ENCODE measurements at places on chromosomes 16 and 17.

DNA sequence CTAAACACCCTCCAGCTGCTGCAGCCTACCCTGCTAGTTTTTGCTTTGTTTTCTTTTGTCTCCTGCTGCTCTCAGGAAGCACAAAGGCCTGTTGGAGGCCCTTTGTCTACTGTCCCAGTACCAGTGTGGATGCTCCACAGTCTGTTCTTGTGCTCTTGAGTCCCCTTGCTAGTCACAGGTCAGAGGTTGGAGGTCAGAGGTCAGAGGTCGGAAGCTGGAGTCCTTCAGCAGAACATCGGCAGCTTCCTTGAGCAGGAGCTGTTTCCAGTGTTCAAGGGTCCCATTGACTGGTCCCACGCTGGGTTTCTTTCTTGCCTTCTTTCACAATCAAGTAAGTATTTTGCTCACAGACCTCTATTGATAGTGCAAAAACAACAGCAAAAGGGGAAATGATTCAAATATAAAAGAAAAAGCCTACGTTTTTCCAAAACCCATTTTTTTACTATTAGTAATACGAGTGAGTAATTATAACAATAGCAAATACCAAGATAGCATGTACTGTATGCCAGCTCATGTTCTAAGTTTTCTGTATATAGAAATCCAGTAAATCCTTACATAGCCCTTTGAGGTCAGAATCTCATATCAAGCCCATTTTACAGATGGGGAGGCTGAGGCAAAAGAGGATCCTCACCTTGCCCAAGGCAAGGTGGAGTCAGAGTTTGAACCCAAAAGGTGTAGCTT, 10.9 kb upstream of the IL34 start:
- no peak for DNase-seq

DNA sequence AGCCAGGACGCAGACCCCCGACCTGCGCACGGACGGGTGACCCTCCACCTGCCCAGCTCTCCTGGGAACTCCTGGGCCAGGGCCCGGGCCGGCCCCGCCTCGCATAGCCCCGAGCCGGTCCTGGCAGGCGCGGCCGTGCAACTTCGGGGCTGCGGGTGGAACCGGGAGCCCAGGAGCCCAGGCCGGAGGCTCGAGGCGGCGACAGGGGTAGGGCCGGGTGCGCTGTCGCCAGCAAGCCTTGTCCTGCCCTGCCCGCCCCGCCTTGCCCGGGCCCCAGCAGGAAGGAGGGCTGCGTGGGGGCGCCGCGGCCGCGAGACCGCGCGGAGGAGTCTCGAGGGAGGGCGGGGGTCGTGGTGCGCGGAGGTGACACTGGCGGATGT, 408 bp downstream of the LMF1 start:
- no peak for DNase-seq

DNA sequence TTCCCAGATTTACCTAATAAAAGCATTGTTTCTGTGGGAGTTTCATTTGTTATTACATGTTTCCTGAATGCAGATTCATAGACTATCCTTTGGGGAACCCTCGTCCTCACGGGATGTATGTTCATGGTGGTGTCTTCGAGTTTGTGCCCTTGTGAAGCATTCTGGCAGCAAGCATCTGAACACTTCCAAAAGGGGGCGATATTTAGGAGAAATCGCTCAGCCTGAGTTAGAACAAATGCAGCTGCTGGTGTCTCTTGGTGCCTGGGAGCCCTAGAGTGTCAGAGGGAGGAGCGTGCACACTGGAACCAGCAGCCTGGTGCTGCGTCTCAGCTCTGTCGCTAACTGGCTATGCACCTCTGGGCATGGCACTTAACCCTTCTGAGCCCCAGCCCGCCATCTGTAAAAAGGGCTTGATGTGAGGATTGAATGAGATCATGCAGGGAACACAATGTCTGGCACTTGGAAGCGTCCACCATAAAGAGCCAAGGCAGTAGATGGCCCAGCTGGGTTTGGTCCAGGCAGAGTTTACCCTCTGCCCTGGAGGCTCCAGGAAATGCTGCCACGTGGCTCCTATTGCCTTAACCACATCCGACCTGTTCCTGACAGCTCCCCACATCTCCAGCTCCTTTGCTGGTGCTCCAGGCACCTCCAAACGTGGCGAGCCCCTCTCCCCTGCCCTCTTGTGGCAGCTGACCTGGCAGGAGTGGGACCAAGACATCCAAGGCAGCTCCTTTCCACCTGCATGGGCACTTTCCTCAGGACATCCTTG, 25.0 kb upstream of the C16orf78 start:
- DNase-seq, result no peak

- no peak for DNase-seq
Observed at GRCh38 chr17:62781356-62781755, 26.8 kb downstream of the MARCHF10 start.

- DNase-seq, result no peak
Observed at GRCh38 chr17:72249441-72249840, 128.6 kb downstream of the SOX9 start.

GRCh38 chr16:74026373-74027281, 270.0 kb upstream of the PSMD7 start:
- DNase-seq, result no peak

DNA sequence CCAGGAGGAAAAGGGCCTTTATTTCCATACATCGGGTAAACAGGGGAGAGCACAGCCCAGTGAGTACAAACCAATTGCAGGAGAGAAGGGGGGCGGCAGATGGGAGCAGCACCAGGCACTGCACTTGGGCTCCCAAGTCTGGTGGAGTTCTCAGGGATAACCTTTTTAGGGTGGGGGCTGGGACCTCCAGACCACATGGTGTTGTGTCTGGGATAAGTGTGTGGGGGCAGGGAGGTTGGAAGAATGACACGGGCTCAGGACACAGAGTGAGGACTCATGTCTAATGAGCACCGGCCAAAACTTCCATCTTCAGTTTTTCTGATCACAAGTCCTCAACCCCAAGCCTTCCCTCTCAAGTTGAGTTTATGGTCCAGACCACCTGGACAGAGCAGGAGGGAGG, 30.6 kb downstream of the PIPOX start:
- DNase-seq, result no peak

GRCh38 chr17:73640691-73641090, 3.6 kb downstream of the SDK2 start:
- DNase-seq, result no peak

- no peak for DNase-seq
Observed at GRCh38 chr17:14211801-14212200, 24.9 kb downstream of the CDRT15 start.

GRCh38 chr17:50866950-50867362, 802 bp upstream of the TOB1 start:
- peak; percentile 37 for DNase-seq

- DNase-seq, result no peak
Observed at GRCh38 chr17:44941712-44942331, 5.8 kb downstream of the KIF18B start.

DNA sequence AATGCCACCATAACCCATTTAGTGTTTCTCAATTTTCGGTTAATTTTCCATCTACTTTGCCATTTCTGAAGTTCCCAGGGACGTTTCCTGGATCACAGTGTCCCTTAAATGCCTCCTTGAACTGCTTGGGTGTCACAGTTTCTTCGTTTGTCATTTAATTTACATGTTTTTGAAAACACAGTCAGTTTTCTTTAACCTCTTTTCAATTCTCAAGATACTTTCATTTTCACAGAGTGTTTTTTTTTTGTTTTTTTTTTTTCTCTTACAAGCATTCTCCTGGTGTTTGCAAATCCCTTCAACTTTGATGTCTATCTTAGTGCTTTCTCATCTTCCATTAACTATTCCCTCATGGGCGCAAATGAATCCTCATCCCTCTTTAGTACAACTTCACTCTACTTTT, 283.7 kb downstream of the GRIN2A start:
- no peak for DNase-seq

DNA sequence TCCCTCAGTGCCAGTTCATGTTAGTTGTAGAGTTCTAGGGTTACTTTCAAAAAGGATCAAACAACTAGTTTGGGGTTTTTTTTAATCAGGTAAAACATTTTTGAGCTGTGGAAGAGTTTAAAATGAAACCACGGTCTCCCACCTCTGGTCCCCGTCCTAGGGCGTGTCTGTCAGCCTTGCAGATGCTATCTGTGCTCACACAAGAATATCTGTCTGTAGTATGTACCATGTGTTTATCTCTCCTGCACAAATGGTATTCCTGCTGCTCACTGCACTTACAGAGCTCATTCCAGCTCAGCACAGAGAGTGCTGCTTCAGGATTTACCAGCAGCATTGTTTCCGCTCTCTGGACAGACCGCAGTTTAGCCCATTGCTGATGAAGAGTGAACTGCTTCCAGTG, 38.9 kb downstream of the UBN1 start:
- no peak for DNase-seq

DNA sequence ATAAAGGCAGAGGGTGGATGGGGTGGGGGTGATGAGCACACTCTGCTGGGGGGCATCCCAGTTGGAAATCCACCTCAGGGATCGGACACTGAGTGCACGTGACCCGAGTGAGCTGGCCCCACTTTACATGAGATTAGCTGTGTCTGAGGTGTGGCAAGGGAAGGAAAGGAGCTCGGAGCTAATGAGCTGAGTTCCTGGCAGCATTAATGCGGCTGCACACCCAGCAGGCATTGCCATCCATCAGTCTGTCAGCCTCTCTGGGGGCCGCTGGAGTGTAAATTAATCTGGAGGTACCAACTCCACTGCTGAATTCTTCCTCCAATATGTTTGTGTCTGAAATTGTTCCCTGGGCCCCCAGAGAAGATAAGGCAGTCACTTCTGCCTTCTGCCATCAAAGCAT, 65.5 kb downstream of the HS3ST2 start:
- no peak for DNase-seq

- no peak for DNase-seq
Observed at GRCh38 chr17:75518201-75518600, 1.9 kb downstream of the TSEN54 start.

DNA sequence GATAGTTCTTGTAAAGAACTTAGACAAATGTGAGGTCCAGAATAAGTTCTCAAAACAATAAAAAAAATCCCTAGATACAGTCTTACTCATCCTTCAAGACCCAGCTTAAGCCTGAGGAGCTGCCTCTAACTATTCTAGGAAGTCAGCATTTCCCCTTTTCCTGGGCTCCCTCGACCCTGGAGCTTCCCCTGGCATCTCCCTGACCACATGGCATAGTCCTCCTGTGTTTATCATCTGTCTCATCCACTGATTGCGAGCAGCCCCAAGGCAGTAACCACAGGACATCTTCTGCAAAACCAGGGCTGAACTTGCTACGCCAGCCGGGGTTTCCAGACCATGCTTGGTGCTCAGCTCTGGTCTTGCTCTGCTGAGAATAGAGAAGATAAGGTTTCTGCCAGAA, 36.7 kb upstream of the NLRP1 start:
- DNase-seq, result no peak

DNA sequence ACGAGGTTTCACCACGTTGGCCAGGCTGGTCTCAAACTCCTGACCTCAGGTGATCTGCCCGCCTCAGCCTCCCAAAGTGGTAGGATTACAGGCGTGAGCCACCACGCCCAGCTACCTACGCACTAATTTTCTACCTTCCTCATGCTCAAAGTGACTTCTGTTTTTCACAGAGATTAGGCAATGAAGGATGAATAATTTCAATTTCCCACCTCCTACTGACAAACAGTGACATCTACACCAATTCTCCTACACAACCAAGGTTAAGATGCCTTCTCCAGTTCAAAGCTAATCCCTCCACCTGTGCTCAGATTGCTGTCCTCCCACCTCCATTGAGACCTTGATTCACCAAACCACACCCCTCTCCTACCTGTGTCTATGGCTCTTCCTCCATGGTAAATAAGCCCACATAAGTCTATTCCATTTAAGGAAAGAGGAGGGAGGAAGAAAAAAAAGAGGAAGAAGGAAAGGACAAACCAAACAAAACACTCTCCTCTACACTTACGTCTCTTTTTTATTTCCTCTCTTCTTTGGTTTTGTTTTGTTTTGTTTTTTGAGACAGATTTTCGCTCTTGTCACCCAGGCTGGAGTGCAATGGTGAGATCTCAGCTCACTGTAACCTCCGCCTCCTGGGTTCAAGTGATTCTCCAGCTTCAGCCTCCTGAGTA, 5.5 kb upstream of the MED11 start:
- no peak for DNase-seq
